ENCODE measurements at places on chromosomes 16 and 17.

- no peak for DNase-seq
Measured at GRCh38 chr16:79677799-79678530, 77.4 kb upstream of the MAF start.

DNA sequence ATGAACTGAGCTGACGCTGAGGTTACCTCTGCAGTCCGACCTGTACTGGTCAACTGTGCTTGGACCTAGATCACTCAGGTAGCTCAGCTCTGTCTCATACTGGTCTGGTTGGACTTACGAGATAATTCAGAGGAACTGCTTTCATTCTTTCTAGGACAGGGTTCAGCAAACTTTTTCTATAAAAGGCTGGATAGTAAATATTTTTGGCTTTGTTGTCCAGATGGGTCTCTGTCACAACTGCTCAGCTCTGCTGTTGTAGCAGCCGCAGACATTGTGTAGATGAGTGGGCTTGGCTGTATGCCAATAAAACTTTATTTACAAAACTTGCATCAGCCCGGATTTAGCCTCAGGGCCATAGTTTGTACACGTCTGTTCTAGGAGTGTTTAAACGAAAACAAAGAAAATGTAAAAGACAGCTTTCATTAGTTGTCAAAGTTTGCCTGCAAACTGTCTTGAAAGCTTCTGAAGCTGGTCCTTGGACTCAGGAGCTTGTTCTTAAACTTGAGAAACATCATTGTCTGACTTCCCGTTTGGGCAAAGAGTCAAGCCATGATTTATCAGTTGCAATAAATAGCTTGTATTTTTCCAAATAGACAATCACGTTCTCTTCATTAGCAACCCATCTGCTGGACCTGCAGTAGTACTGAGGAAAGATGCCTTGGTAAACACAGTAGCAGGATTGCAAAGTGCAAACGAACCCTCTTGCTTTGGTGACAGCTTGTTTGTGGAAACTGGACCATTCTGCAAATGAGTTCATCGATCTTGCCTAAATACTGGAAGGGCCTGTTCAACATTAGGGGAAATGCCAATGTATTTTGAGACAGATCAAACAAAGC is 253.4 kb downstream of the SNX29 start:
- DNase-seq = no peak

GRCh38 chr16:4614571-4615383 is at the start of gene UBALD1:
UBALD1 (minus strand) TSS chr16:4614888; CDS start chr16:4614797, 91 bp downstream.
- peak; percentile 87 for DNase-seq

- no peak for DNase-seq
Measured at GRCh38 chr17:63833026-63833740, 5.7 kb upstream of the FTSJ3 start.

DNA sequence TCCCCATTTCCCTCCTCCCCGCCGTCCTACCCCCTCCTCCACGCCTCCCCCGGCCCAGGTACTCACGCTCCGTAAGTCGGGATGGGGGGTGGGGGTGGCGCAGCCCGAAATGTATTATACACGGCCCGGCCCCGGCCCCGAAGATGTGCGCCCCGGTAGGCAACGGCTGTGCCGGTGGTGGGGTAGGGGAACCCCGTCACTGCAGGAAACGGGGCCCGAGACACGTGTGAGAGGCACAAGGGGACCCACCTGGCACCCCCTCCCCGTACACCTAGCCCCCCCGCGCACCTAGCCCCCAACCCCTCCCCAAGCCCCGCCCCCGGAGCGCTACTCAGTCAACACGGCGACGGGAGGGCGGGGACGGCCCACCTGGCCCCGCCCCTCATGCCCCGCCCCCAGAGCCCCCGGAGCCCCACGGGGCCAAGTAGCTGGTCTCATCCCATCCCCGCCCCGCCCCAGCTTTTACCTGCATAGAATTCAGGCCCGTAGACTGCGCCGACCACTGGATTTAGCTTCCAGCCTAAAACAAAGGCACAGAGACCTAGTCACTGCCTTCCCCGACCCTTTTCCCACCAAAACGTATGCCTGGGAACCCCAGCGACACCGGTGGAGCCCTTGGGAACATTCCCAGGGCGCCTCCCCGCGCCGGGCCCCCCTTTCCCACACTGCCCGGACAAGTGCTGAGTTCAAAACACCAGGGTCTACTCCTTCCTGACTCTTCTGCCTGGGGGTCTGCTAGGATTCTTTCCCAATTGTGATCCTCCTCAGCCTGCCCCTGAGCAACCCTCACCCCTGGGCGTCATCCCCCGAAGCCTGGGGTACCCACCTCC is 22.8 kb downstream of the ENGASE start:
- no peak for DNase-seq

GRCh38 chr17:49509588-49509917 is 14.5 kb downstream of the NGFR start:
- DNase-seq = no peak

DNA sequence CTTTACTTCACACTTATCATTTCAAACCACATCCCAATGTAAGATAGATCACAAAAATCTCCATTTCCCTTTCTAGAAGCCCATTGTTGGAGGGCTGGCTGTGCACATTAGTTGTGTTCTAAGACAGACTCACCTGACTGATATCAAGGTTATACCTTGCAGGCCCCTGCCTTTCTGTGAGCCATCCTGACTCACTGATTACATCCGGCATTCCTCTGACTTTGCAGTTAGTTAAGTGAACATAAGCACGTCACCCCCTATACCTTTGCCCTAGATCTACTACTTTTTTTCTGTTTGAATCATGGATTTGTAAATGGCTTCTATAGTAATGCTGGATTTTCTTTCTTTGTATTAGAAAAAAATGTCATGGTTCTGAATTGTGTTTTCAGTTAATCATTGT is 78.3 kb downstream of the TANGO6 start:
- no peak for DNase-seq

- no peak for DNase-seq
Measured at GRCh38 chr17:57489321-57489720, 233.0 kb downstream of the MSI2 start.

DNA sequence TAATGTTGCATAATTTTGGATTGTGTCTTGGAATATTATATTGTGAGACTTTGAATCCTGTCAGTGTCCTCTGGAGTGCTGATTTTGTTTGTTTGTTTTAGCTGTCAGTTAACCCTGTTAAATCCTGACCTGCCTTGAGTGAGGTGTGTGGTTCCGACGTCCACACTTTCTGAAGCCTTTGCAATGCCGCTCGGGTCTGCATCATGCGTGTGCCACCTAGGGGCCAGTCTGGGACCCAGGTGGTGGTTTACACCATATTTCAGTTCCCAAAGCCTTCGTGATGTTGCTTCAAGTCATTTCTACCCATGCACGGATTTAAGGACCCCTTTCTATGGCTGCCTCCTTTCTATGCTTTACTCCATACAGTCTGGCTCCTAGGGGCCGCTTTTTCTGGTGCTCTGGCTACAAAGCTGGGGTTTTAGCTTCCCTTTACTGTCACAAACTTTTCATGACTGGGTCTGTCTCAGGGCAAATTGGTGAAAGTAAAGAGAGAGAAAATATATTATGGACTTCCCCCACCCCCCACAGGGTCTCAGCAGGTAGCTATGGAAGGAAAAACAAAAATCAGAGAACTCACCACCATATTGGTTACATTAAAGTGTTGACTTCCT is 11.4 kb upstream of the OR4D1 start:
- no peak for DNase-seq

GRCh38 chr17:78324391-78325075 is 35.3 kb downstream of the SOCS3 start:
- DNase-seq = peak; percentile 40

DNA sequence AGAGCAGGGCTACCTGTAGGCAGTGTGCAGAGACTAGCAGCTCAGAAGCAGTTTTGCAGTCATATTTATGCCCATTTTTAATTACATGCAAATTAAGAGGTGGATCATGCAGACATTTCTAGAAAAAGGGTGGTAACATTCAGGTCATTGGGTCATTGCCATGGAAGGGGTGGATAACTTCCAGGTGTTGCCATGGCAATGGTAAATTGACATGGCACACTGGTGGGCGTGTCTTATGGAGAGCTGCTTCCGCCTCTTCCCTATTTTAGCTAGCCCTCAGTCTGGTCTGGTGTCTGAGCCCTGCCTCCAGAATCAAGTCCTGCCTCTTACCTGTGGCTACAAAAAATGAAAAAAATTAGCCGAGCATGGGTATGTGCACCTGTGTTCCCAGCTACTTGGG is 2.8 kb upstream of the DNAI2 start:
- peak; percentile 44 for DNase-seq

GRCh38 chr16:69932691-69933392 is 18.3 kb upstream of the CLEC18A start:
- no peak for DNase-seq

DNA sequence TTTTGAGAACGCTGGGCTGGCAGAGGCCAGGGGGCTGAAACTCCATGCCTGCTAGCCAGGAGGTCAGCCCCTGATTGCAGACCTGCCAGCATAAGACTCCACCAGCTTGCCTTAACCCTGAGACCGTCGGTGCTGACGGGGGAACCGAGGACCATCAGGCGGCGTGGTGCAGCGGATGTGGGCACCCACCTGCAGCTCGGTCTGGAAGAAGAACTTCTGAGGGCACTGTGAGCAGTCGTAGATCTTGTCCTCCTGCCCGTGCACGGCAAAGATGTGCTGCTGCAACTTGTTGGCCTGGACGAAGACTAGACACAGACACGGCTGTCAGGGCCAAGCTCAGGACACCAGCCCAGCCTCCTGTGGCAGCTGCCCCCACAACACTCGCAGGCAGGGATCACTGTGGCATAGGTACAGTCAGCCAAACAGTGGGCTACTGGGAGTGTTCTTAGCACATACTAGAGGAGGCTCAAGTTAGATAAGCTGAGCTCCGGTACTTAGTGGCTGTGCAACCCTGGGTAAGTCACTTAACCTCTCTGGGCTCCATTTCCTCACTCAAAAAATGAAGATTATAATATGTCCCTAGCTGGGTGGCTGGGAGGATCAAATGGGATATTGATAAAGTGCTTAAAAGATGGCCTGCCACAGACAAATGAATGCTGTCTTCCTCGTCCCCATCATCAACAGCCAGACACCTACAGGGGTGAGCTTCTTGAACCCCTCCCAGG is 150.0 kb downstream of the C16orf78 start:
- no peak for DNase-seq

GRCh38 chr16:15511759-15512487 is 77.5 kb downstream of the BMERB1 start:
- DNase-seq = no peak

DNA sequence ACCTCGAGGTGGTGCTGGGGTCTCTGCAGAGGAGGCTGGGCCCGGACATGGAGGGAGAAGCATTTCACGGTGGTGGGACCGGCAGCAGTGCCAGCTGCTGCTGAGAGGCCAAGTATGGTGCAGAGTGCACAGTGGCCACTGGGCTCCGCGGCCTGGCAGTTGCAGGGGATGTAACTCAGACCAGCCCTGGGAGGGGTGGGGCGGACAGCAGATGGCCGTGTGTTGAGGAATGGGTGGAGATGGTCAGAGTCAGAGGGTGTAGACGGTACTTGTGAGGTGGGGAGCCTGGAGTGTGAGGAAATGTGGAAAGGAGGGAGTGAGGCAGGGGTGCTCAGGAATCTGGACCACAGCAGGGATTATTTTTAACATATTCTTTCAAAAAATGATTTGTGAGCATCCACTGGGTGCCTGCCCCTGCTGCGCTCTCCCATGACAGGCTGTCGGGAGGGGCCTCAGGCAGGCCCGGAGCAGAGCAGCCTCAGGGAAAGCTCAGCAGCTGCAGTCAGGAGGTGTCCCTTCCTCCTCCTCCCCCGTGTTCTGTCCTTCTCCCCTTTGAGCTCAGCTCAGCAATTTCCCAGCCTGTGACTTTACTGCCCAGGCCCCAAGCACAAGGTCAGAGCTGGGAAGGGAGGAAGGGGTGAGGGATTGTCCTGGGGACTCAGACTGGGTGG is 113.1 kb downstream of the RAP1GAP2 start:
- no peak for DNase-seq

DNA sequence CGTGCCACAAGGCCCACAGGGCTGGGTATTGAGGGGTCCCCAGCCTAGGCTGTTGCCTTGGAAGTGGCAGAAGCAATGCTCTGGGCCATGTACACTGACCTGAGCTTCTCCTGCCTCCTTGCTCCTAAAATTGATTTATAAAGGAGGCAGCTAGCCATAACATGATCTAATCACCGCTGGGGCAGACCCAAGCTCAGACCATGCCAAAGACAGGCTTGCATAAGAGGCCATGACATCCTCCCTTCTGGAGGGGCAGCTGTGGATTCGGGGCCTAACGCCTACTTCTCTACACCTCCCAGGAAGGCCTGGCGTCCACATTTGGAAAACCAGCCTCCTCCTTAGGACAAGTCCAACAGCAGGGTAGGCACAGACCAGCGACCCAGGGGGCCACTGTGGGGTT is 12.3 kb downstream of the HSD11B2 start:
- no peak for DNase-seq
